ENCODE measurements at places on chromosomes 3 and 15. TPM values are rescaled to one million over a fixed set of nuclear protein-coding genes. Genes with fewer than 3 reads are reported as not detected.

The TSEN2 gene
- polyA plus RNA-seq = 26.3 TPM

The RBP2 gene
- not detected for polyA plus RNA-seq

The CFAP20DC gene
- 1.4 TPM for polyA plus RNA-seq

The C2CD4A gene
- not detected for polyA plus RNA-seq

The MKRN3 gene
- 14.7 TPM for polyA plus RNA-seq

The CTXND1 gene
- 1.7 TPM for polyA plus RNA-seq

The CLDN18 gene
- polyA plus RNA-seq = not detected

The DNAH1 gene
- polyA plus RNA-seq = 0.15 TPM

The SLC28A1 gene
- not detected for polyA plus RNA-seq

The KLHL6 gene
- not detected for polyA plus RNA-seq
